ENCODE measurements at places on chromosomes 1 and 21.

GRCh38 chr1:32724678-32725614, 22.4 kb upstream of the SYNC start:
- no peak for DNase-seq

DNA sequence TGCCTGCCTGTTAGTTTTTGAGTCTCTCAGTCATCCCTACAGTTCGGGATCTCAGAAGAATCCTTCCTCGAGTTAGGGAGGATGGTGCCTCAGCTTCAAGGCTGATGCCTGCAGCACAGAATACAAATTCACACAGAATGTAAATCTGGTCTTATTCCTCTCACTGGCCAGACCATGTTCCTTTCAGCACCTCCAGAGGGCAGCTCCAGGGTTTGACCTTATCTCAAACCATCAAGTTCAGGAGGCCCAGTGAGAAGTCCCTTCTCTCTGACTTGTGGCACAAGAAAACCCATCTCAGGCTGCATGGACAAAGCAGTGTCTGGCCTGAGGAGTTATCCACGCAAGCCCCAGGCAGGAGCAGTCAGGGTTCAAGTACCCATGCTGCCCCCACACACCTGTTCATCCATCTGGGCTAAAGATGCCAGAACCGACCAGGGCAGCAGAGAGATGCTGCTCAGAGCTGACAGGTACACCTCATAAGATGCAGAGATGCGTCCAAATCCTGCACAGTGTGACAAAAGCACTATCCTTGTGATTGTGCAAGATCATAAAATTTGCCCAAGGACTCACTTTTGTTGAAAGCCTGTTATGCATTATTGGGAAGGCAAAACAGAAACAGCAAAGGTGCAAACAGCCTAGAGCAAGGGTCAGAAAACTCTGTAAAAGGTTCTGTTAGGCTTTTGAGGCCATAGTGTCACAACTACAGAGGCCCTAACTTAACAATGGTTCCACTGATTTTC, 49.8 kb downstream of the BCAR3 start:
- no peak for DNase-seq

GRCh38 chr1:46172321-46172720, 2.6 kb upstream of the TSPAN1 start:
- no peak for DNase-seq

- DNase-seq: no peak
Measured at GRCh38 chr1:7346600-7347570, 424.2 kb upstream of the VAMP3 start.

DNA sequence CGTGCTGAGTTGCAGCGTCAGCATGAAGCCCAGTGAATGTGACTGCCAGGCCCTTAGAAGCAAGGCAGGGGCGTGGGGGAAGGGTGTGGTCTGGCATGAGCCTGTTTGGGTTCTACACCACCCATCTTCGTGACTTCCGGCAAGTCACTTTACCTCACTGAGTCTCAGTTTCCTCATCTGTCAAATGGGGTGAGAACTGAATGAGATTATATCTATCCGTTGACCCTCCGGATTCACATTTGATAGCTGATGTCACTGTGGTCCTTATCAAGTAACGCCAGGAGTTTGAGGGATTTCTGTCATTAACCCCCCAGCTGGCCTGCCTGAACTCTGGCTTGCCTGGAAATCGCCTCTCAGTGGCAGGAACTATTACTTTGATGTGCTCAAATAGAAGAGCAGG, 15.6 kb downstream of the MRPL37 start:
- DNase-seq: no peak

GRCh38 chr1:43383449-43383848, 6.2 kb downstream of the MED8 start:
- DNase-seq: no peak

- peak; percentile 5 for DNase-seq
Measured at GRCh38 chr1:224616756-224617409, 766 bp downstream of the CNIH3 start.

DNA sequence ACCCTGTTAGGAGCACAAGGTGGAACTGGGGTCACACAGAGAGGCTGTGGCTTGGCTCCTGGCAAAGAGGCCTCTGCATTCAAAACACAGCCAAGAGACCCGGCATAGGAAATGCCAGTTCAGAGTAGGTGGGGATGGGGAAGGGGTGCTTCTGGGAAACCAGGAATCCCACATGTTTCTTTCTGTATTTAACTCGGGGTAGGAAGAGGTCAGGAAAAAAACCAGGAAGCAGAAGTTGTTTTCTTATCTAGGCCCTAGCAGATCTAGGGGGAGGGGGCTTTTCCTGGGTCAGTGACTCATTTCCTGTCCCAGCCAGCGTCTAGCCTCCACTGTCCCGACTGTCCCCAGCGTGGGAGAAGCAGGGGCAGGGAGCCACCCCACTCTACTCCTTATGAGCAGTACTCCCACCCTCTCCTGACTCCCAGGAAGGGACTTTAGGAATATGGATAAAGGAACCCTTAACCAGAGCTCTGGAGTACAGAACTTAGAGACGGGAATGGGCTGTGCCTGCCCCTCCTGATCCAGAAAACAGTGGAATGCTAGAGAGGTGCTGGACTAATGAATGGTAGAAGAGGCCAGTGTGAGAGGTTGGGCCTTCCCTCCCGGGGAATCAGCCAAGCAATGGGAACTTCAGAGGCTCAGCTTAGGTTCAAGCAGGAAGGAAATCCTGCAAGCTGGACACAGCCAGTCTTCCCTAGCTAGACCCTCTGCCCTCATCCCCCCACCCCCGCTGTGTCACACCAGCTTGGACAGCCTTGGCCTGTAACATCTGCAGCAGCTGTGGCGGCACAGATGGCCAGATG, 5.7 kb downstream of the FHL3 start:
- no peak for DNase-seq

DNA sequence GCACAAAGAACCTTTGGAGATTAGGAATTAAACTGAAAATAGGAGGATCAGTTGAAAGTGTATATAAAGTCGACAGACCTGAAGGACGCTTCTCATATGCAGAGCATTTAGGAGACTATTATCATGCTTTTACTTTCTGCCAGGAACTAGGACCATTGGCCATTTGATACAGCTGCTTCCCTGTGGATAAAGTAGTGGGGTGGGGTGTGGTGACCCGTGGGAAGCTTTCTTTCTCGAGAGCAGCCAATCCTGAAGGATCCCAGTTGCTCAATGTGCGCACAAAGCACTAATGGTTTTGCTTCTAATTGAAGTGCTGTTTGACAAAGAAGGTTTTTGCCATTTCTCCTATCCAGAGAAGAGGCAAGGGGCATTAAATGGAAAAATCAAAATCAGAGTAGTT, 14.9 kb upstream of the CD55 start:
- DNase-seq: no peak

GRCh38 chr1:224881762-224882211, 47.7 kb upstream of the DNAH14 start:
- no peak for DNase-seq

GRCh38 chr1:186532466-186532865, 71.6 kb upstream of the PDC start:
- no peak for DNase-seq

DNA sequence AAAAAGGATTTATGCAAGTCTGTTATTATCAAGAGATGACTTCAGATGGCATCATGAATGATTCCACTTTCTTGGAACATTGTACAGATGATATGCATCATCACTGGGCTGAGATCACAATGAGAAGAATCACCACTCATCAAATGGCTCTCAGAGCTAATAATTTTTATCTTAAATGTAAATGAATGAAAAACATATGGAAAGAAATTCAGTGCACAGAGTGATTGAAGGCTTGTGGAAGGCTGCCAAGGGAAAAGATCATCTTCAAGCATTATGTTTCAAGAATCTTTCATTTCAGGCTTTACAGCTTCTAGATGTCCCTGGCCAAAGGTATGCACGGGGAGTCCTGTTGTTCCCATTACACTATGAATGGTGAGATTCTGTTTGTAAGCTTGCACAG, 955.7 kb downstream of the TTLL7 start:
- no peak for DNase-seq

- DNase-seq: no peak
Measured at GRCh38 chr1:92929461-92929860, 31.8 kb downstream of the DIPK1A start.

- DNase-seq: no peak
Measured at GRCh38 chr1:244094880-244095528, 43.9 kb downstream of the ZBTB18 start.

DNA sequence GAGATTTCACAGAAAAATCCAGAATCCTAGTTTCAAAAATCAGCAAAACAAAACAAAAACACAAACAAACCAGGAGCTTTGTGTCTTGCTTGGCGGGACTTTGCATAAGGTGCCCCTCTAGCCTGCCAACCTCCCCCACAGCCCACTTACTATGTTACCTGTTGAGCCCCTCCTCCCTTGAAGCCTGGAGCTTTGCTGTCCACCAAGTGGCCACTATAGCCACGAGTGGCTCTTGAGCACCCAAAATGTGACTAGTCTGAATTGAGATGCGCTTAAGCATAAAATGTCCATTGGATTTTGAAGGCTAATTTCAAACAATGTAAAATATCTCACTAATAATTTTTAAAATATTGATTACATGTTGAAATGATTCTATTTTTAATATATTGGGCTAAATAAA, 12.2 kb downstream of the TFAP2E start:
- no peak for DNase-seq

GRCh38 chr1:38270849-38271633, 224.4 kb upstream of the POU3F1 start:
- DNase-seq: no peak

DNA sequence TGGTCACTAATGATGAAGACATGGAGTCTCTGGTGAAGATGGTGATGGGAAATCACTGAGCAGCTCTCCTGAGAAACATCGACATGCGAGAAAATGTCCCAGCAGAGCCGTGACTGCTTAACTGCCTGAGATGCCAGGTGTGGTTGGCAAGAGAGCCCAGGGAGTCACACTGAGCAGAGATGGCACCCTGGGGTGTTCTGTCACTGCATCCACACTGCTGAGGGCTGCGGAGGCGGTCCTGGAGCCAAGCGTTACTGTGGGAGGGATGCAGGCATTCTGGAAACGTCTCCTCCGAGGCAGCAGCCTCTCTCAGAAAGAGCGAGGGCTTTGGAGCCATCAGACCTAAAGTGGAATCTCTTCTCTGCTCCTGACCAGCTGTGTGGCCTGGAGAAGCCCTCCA, 57.2 kb downstream of the EPHB2 start:
- no peak for DNase-seq

DNA sequence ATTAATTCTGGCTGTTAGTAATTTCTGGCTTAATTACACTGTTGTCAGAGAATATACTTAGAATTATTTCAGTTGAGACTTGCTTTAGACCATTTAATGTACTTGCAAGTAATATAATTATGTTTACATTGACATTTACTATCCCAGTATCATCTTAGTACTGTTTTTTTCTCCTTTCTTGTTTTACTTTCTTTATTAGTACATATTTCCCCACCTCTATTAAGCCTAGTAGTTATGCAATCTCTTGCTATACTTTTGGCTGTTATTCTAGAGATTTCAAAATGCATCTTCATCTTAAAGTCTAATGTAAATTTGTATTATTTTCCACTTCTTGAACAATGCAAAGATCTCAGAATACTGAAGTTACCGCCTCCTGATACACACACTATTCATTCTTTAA, 24.4 kb downstream of the BRWD1 start:
- DNase-seq: no peak

GRCh38 chr1:88327391-88328267, 356.4 kb upstream of the PKN2 start:
- DNase-seq: no peak

- no peak for DNase-seq
Measured at GRCh38 chr1:206937425-206937824, 8.8 kb downstream of the PIGR start.

DNA sequence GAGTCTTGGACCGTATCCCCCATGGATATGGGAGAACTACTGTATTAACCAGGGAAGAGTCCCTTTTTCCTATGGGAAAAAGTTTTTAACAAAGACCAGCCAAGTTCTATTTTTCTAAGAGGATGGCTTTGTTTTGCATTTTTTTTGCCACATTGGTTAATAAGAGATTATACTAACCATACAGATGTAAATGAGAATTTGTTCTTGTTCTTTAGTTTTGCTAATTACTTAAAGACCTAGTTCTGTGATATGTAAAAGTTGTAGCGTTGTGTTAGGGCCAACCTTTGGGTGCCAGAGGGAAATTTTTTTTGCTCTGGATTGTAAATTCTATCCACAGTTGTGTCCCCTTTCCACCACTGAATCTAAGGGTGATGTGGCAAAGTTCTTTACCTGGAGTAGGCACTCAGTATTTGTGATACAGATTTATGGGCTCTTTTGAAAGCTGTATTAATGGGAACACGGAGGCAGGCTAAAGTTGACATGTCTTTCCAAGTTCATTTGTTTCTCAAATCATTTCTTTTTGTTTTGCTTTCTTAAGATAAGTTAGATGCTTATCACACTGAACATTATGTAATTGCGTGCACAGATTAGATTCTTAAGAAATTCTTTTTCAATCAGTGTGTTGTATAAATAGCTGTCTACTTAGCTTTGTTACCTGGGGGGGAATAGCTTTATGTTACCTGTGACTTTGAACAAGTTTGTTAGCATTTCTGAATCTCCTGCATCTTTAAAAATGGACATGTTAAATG, 2.9 kb downstream of the SOAT1 start:
- DNase-seq: no peak

DNA sequence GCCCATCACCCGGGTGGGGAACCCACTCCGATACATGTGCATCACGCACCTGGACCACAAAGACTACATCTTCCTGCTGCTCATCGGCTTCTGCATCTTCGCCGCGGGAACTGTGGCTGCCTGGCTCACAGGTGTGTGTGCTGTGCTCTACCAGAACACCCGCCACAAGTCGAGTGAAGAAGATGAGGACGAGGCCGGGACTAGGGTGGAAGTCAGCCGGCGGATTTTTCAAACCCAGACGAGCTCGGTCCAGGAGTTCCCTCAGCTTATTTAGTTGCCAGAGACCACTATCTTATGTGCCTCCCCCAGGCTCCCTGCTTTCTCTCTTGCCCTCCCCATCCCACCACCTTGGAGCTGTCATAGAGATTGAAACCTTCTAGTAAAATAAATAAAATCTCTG, 19.8 kb downstream of the LRRC52 start:
- no peak for DNase-seq

- no peak for DNase-seq
Measured at GRCh38 chr1:240255922-240256321, 164.2 kb downstream of the FMN2 start.

DNA sequence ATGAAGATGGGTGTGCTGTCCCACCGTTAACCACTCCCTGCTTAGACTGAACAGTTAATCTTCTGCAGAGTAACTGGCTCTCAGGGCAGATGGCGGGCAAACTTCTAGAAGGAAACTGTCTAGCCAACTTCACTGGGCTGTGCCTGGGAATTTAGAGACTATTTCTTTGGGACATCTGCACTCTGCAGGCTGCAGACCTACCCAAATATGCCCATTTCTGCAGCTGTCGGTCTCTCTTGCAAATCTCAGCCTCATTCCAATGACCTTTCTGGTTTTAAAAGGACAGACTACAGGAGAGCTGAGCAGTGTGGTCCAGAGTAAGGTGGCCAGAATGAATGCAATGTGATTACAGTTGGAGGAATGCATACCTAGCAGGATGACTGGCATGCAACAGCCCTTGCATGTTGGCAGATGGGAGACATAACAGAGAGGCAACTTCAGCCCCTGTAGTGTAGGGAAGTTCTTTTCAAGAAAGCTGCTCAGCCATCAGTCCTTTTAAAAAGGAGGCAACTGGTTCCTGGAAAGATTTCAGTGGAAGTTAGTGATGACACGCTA, 26.3 kb upstream of the IL20 start:
- no peak for DNase-seq

All from activated CD4-positive, alpha-beta T cell treated with anti-CD3 and anti-CD28 coated beads, Interleukin-2, amount 50 U/mL, for 1 hour (primary cell).